NCI-H1092 treated with DMSO at 0.1 percent for 48 hours (cell line): ENCODE measurements at places on chromosomes 5 and 9.
A peak's percentile ranks its signal among the peaks of the same experiment; 100 is the strongest.

GRCh38 chr5:124025306-124025845, 513.4 kb downstream of the CSNK1G3 start:
- no peak for DNase-seq

GRCh38 chr9:20684875-20685696, 1.0 kb downstream of the FOCAD start:
- DNase-seq: no peak

DNA sequence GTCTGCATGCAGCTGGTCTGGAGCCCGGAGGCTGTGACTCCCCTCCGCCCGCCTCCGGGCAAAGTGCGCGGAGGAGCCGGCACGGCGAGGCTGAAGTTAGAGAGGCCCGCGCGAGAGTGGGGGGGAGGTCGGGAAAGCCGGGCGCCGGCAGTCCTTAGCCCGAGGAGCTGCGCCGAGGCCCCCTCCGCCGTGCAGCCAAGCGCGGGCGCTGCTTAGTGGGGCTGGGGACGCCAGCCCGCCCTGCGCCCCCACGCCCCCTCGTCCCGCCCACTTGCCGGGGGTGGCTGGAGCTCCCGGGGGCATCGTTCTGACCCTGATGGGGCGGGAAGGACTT, 403 bp downstream of the NINJ1 start:
- no peak for DNase-seq

- DNase-seq: no peak
Observed at GRCh38 chr9:20355022-20355421, 267.3 kb downstream of the MLLT3 start.

DNA sequence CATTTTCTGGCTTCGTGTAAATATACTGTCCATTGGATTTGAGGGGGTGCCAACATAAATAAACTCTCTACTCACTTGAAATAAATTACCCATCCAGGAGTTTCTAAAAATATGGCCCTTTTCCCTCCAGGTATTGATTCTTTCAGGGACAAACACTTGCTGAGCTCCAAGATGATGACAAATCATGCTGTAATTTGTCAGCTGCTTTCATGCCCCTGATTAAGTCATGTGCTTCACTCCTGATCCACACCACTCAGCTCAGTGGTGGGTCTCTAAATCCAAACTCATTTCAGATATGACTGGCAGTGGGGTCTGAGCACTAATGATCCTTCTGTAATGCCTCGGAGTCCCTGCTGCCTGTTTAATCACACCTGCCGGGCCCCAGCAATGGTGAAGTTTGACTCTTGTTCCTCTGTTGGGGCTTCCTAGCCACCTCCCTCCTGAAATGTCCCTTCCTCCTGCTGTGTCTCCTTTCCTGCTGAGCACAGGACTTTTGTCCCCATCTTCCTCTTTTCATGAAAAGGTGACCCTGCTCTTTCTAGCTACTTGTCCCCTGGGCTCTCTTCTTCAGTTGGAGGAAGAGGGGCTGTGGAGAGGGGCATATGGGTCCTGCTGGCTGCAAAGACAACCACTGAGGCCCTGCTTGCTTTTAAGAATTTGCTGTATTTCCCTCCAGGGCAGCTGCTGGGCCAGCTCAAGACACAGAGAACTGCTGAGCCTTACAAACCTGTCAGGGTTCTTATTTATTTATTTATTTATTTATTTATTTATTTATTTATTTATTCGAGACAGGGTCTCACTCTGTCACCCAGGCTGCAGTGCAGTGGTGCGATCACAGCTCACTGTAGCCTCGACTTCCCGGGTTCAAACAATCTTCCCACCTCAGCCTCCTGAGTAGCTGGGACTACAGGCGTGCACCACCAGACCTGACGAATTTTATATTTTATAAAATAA, 200.0 kb downstream of the ATP10B start:
- DNase-seq: peak; percentile 95

DNA sequence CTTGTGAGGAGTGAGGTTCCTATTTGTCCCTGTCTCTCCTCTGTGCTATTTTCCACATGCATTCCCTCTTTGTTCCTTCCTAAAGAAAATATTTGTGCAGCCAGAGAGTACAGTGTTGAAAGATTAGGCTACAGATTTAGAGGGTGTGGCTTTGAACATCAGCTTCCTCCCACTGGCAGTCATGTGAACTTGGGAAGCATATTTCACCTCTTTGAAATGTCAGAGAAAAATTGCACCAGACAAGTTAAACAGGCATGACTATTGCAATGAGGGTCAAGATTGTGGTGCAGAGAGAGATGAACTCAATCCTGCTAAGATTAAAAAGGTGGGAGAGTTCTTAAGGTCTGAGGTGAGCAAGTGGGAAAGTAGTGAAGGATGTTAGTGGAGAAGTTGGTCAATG, 641.0 kb downstream of the DNAH5 start:
- no peak for DNase-seq

GRCh38 chr9:113155911-113156588, 5.2 kb downstream of the SLC31A2 start:
- no peak for DNase-seq

DNA sequence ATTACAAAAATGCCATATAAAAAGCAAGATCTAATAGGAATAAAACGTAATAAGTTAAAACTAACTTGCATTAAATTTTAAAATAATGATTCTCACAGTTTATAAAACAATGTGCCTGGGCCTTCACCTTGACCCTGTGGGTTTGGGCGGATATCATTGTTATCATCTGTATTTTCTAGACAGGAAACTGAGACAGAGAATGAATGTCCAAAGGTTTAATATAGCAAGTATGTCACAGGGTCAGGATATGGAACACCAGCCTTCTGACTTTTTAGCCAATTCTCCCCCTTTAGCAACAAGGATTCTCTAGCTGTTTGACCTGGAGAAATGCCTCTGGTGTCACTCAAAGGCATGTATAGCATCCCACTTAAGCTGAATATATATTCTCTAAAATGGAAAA, 67.2 kb downstream of the ITGA1 start:
- no peak for DNase-seq

GRCh38 chr9:106324591-106325280, 538.2 kb upstream of the ZNF462 start:
- no peak for DNase-seq

GRCh38 chr9:125681086-125681622, 25.9 kb downstream of the MAPKAP1 start:
- DNase-seq: no peak

DNA sequence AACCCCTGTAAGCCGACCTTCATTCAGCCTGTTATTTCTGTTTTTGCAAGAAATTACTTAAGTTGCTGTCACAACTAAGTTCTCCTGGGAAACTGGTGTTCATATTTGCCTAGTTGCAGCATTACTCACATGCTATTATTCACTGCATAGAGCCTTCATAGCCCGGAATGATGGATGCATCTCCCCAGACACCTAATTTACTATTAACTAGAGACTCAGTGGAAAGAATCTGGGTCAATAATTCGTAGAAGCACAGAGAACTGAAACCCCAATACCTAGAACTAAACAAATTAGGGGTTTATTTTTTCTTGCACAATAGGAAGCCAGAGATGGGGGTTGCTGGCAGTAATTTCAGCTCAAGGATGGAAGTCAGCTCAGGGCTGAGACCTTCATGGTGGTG, 45.7 kb upstream of the FAM170A start:
- DNase-seq: no peak

- DNase-seq: no peak
Observed at GRCh38 chr9:68555437-68556150, 14.9 kb upstream of the TMEM252 start.

DNA sequence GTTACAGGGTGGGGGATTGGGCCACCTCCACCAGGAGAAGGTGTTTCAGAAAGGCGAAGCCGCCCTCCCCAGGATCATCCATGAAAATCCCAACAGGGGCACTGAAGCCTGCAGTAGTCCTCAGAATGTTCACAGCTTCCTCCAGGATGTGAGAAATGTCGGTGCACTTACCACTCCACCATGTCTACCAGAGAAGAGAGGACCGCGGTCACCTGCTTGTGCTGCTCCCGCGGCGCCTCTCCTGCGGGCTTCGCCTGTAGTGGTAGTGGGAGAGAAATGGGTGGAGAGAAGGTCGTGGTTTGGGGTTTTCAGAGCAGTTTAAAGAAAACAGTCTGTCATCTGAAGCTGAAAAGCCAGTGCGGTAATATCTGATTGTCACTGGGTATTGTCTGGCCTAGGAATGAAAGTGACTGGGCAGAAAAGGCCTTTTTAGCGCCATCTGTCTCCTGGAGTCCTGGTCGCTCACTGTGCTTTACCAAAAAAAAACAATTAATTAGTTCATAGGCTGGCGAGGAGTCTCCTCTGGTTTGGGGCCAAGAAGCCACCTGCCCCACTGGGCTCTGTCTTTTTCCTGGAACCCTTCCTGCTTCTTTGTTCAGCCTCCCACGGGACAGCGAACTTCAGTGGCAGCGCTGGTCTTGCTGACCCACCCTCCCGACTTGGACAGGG, 23.0 kb upstream of the PPP1R26 start:
- DNase-seq: no peak

DNA sequence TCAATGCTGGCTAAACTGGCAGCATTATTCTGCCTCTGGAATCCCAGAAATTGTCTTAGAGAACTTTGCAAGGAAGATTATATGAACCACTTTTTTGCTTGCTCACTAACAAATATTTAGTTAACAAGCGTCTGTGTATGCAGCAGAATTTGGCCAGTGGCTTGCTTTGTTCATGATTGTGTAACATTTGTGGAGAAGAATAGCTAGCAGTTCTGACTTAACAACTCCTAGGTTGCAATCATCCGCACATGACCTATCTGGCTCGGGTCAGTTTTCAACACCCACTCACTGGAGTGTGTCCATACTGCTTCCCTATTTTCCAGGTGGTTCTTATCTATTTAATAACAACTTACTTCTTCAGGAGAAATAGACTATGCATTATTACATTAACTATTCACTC, 98.5 kb downstream of the SNX18 start:
- no peak for DNase-seq

GRCh38 chr9:131529597-131530545, 1.2 kb downstream of the UCK1 start:
- DNase-seq: no peak

DNA sequence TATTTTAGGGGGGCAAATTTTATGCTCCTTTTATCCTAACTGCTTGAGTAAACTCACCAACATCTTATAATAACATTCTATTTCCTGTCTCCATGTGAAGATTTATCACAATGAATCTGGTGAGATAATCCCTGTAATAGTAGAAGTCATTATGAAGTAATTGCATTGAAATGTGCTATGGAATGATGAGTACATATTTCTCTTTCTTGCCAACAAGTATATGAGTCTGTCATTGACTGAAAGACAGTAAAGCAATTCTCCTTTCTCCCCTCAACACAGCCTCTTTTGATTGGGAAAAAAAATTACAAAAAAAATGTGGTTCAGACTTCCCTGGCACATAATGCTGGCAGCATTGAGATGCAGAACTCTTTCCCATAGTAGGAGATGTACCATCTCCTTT, 459.2 kb upstream of the RGMB start:
- DNase-seq: no peak

DNA sequence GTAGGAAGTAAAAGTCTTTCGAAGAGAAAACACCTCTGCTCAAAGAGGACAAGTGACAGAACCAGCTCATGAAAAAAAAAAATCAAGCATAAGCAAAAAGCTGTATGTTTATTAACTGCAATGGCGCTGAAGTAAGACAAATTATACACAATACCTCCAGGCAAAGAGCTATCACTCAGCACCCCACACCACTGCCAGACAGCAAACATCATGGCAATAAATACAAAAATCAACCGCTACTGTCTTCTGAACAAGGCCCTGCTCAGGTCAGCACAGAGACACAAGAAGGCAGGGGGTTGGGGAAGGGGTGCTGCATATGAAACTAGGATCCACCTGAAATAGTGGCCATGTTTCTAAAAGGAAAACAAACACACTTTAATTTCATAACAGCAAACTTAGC, 50.4 kb downstream of the MAPKAP1 start:
- no peak for DNase-seq

- DNase-seq: no peak
Observed at GRCh38 chr9:131330814-131331600, 41.5 kb downstream of the PLPP7 start.

- DNase-seq: no peak
Observed at GRCh38 chr9:131442351-131442750, 48.5 kb downstream of the PRRC2B start.

- DNase-seq: no peak
Observed at GRCh38 chr9:16236882-16237281, 633.6 kb downstream of the BNC2 start.

DNA sequence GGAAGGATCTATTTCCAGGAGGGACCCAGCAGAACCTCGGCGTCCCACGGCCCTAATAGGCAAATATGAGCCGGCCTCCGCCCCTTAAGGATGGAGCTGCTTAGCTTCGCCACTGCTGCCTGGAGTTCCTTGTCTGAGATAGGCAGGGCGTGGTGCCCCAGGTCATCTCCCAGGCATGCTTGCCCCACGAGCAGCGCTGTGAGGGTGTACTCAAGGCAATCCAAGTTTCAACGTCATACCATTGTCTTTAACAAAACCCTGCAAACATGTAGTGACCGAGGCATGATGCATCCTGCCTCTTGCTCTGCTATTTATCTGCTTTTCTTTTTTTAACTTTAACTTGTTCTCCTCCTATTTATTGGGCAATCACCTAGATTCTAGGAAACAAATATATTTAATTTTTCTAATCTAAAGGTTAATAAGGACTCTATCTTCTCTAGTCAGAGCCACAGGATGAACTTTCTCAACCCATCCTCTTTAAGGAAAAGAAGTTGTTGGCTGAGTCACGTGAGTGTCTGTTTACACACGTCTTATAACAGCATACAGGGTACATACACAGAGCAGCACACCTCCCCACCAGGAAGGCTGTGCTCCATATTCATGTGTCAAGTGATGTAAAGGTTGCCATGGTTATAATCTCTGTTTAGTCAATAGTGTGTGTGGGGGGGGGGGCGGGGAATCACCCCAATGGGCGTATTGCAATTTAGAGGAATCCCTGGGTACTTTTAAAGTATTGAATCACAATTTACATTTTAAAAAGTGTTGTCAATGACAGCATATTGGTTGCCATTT, 27.3 kb upstream of the ZSWIM6 start:
- no peak for DNase-seq

GRCh38 chr5:31049936-31050704, 143.4 kb upstream of the CDH6 start:
- DNase-seq: peak; percentile 24

DNA sequence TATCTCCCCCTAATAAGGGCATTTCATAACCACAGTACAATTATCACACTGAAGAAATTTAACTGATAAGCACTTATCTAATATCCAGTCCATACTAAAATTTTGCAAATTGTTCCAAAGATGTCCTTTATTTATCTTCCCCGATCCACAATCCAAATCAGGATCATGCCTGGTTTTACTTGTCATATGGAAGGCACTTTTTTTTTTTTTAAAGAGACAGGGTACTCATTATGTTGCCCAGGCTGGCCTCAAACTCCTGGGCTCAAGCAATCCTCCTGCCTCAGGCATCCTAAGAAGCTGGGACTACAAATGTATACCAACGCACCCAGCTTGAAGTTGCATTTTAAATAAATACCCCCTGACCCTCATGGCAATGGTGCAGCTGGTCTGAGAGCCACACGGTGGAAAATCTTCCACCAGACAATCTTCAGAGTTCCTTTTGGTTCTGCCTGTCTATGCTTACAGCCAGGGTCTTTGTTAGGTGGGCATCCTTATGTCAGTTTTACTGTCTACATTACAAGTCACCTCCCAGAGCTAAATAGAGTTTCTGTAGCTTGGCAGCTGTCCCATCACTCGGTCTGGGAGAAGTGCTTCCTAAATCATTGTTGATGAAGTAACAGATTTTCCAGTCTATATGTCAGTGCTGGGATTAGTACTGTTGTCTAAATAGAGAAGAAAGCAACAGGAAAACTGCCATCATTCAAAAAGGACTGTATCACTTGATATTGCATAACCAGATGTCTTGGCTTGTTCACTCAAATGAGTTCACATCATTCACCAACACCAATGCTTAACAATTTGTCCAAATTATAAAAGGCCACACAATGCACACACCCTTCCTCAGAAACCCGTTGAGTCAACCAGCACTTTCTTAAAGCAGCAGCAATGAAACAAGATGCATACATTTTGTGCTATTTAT, 26.4 kb downstream of the PTPN3 start:
- DNase-seq: no peak
